ENCODE measurements at places on chromosomes 12 and 14.

DNA sequence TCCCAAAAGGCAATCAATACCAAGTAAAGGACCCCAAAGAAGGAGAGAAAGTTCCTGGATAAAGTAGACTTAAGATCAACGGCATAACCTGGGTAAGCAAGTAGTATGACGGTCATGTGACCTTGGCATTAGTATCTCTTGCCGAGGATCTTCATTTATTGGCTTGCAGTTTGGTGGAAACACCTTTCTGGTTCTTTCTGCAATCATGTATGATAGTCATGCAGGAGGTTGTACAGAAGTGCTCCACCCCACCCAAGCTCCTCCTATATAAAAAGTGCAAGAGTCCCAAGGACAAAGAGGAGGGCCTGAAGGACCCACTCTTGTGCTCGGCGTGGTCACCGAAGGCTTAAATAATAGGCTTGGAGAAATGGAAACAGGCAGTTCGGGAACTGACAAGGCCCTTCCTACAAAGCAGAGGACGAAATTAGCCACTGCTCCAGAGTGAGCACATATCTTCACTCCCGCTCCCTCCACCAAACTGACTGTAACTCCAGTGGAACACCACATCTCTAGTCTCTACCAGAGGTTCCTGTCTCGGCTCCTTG is 750 bp downstream of the CS start:
- DNase-seq, result no peak

- DNase-seq, result no peak
These were observed 138.1 kb upstream of the RMST start for GRCh38 chr12:97324471-97324870.

DNA sequence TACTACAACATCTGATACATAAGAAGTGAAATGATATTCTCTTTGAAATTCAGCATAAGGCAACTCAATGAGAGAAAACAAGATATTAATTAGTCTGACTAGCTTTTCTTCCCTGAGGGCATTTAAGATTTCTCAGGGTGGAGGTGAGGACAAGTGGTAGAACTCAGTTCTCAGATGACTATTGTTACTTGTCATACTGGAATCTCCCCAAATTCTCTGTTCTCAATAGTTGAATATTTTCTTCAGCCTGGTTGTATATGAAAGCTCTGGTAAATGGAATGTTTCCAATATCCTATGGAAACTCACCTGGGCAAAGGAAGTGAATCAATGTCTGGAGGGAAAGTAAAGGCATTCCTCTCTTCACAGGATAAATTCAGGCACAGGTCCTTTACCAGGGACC is 18.2 kb upstream of the ITGA5 start:
- no peak for DNase-seq

GRCh38 chr14:102866982-102867761 is 55.3 kb upstream of the AMN start:
- DNase-seq, result no peak

- no peak for DNase-seq
These were observed 16.3 kb upstream of the DLK1 start for GRCh38 chr14:100710391-100710790.

DNA sequence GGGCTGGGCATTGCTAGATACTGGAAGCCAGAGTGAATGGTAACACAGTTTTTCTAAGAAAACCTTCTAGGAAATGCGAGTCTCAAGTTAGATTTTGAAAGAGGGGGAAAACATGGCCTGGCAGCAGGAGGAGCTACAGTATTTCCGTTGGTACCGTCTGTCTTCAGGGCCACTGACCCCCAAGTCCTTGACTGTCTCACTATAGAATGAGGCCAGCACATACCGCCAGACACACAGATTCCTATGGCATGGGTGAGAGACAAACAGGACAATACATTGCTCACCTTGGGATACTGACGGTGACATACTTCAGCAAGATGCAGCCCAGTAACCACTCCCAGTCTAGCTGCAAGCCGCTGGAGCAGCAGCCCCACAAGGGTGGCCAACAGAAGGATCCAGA is 21.7 kb downstream of the SLC11A2 start:
- DNase-seq, result no peak

GRCh38 chr12:3269594-3269993 is 192.4 kb downstream of the TSPAN9 start:
- no peak for DNase-seq

GRCh38 chr14:54672688-54673087 is 105.8 kb downstream of the SAMD4A start:
- peak; percentile 20 for DNase-seq

GRCh38 chr12:54364413-54364812 is at the start of gene GPR84:
Gene GPR84, minus strand, starts transcription at chr12:54364486. Its CDS starts 635 bp downstream, at chr12:54363851.
- no peak for DNase-seq

- no peak for DNase-seq
These were observed 91.5 kb upstream of the ZFP36L1 start for GRCh38 chr14:68884031-68885030.

DNA sequence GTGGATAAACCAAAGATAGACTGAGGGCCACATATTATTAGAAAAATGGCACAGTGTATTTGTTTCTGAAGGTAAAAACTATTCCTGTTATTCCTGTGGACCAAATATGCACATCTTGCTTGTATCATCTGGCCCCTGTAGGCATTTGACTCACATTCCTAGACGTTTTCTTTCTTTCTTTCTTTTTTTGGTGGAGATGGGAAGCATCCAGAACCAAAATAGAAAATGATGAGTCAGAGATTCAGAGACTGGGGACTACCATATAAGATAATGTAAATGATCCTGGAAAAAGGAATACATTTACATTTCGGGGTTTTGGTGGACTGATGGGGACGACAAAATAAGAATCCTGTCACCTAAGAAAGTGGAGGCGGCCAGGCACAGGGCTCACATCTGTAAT is 24.2 kb downstream of the TRIM9 start:
- no peak for DNase-seq

DNA sequence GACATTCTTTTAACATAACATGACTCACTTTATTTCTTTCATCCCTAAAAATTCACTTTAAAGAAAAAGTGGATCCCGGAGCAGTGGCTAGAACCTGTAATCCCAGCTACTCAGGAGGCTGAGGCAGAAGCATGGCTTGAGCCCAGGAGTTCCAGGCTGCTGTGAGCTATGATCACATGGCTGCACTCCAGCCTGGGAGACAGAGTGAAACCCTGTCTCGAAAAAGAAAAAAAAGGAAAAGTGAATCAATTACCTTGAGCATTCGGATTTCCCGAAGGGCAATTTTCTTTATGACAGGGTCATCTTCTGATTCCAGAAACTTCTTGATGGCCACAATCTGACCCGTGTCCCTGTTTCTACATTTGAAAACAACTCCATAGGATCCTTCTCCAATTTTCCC is 1.2 kb downstream of the CDKL1 start:
- no peak for DNase-seq

DNA sequence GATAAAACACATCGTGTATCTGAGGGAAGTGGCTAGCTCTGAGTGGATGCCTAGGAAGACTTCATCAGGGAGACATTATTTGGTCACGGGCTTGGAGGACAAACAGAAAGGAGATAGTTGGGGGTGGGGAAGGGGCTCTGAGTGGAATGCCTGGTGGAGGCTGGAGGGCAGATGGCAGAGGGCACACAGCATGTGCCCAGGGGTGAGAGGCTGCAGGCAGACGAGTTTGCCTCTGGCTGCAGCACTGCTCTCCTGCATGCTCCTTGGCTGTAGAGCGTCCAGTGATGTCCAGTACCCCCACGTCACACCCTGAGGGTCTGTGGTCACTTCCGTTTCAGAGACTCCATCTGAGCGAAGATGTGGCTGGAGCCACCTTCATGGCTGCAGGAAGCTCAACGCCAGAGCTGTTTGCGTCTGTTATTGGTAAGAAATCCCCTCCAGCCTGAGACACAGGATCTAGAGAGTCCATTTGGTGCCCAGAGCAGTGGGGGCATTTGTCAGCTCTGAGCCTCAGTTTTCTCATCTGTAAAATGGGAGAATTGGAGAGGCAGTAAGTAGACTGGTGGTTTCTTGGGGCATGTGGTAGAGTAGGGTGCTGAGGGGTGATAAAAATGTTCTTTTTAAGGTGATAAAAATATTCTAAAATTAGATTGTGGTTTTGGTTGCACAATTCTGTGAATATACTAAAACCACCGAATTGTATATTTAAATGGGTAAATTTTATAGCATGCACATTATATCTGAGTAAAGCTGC is 71.7 kb upstream of the RIN3 start:
- no peak for DNase-seq

DNA sequence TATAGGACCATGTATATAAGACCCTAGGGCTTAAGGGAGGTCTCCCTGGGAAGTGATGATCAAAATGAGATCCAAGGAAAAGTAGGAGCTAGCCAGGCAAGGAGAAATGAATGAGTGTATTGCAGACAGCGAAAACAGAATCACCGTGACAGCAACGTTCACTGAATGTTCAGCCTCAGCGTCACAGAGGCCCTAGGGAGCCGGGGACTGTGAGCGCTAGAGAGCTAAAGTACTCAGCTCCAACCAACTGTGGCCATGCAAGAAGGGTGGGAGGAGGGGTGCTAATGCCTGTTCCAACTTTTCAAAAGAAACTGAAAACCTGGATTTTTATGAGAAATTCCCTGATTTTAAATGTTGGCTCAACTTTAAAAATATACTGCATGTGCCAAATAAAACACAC is 105.5 kb upstream of the CCND2 start:
- no peak for DNase-seq

GRCh38 chr12:124114316-124114715 is 141.3 kb downstream of the ZNF664 start:
- DNase-seq, result no peak

DNA sequence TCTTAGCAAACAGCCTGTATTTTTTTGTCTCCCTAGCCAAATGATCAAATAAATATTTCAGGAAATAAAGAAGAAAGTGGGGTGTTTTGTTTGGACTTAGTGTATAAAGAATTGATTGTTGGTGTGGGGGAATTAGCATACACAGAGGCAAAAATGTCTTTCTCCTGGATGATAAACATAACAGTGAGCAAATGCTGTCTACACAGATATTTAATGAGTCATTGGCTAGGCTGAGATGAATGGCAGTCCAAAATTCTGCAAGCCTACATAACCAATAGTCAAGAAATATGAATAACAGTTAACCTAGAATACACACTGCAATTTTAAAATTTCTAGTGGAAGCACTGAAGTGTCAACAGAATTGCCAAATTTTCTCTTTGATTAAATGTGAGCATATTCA is 35.8 kb downstream of the MYF5 start:
- no peak for DNase-seq

GRCh38 chr14:26128931-26129671 is 468.7 kb downstream of the NOVA1 start:
- no peak for DNase-seq

DNA sequence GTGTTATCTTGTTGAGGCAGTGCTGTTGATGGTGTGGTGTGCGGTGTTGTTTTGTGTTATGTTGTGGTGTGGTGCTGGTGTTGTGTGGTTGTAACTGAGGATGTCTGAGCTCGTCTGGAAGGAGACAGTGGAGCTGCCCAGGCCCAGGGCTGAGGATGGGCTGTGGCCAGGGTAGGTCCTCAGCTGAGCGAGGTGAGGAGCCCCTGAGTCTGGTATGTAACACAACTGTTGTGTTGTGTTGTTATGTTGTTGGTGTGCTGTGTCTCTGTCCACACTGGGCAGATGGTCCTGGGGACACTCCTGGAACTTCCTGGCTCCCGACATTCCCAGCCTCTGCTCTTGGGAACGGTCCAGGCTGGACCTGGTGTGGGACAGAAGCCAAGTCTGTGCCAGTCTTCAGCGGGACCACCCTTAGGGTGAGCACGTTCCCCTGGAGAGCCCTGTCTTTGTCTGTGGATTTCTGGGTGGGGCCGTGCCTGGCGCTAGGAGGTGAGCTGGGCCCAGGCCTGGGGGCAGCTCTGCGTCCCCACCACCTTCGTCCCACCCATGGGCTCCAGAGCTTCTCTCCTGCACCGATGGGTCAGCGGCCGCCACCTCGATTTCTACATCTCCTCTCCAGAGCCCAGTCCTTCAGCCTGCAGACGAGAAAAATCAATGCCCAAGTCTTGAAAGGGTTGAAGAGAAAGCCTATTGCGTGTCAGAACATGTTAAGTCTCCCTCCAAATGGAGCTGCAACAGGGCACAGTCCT is 27.4 kb upstream of the SFSWAP start:
- DNase-seq, result no peak

DNA sequence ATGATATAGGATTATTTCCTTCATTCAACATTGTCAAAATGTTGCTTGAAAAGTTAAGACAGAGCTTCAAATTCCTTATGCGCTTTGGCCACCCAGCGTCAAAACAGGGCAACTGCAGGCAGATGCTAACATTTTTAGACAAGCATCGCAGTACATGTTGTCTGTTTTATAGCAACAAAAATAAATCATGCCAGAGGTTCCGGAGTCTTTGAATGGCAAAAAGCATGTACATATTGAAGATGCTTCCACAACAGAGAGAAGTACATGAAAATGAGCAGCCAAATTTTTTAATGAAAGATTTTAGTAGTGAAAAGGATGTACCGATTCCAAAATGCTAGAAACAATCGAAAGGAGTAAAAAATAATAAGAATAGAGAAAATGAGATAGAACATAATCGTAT is 49.8 kb upstream of the USP15 start:
- DNase-seq, result no peak

- no peak for DNase-seq
These were observed 23.6 kb upstream of the OR4K2 start for GRCh38 chr14:19851365-19851764.

DNA sequence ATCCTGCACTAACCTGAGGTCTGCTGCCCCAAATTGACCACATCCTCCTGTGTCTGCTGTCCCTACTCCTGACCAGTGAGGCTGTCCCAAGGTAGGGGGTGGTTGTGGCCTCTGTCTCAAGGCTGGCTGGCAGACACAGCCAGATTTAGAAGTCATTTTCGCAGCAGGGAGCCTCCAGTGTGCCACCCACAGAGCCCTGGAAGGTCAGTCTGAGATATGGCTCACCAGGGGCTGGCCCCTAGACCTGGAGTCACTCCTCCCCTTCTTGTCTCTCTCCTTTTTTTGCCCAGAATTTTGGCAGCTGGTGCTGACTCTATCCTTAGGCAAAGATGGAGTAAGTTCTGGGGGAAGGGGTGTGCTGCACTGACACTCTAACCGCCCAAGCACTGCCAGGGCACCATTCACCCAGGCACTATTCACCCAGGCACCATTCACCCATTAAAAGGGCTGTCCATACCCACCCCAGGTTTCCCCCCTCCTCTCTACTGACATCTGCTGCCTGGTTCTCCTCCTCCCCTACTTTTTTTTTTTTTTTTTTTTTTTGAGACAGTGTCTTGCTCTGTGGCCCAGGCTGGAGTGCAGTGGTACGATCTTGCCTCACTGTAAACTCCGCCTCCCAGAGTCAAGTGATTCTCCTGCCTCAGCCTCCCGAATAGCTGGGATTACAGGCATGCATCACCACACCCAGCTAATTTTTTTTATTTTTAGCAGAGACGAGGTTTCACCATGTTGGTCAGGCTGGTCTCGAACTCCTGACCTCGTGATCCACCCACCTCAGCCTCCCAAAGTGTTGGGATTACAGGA is 7.7 kb downstream of the DDN start:
- DNase-seq, result no peak

GRCh38 chr14:103923863-103924262 is 4.4 kb upstream of the TDRD9 start:
- DNase-seq, result no peak
